NCI-H1092 (cell line): ENCODE measurements at places on chromosomes 3 and 15.
A peak's percentile ranks its signal among the peaks of the same experiment; 100 is the strongest.

GRCh38 chr15:56241374-56242105, 2.1 kb downstream of the RFX7 start:
- no peak for DNase-seq

DNA sequence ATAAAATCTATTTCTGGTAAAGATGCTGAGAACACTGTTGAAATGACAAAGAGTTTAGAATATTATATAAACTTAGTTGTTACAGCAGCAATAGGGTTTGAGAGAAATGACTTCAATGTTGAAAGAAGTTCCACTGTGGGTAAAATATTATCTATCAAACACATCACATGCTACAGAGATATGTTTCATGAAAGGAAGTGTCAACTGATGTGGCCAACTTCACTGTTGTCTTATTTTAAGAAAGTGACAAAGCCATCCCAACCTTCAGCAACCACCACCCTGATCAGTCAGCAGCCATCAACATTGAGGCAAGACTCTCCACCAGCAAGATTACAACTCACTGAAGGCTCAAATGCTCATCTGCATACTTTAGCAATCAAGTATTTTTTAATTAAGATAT, 20.2 kb downstream of the TMEM39A start:
- no peak for DNase-seq

DNA sequence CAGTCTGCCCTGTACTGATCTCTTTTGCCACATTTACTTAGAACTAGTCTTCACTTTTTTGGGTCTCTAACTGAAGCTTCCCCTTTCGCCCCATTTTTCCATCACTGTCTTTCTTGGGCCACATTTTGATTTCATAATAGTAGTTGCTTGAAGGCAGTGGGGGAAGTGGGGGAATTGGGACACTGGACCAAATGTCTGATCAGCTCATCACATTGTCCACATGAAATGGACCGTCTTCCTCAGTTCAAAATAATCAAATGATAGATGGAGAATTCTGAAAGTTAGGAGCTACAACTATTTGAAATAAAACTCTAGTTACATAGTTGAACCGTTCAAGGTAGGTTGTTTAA, 747 bp downstream of the PDCD6IP start:
- no peak for DNase-seq

GRCh38 chr15:54605556-54605955, 591.2 kb downstream of the RSL24D1 start:
- no peak for DNase-seq

DNA sequence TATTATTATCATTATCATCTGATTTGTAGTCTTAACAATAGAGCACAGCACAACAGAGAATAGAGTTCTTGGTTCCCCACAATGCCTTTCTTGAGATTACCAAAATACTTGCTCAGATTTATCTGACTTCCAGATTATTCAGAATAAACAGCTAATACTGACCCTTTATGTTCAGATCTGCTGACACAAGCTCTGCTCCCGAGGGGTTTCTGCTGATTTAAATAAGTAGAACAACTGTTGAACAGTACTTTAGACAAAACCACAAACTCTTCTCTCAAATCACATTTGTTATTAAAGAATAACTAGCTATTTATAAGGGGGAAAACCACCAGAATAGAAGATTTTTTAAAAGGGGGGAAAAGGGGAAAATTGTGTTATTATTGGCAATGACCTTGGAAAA, 380.2 kb upstream of the ATP11B start:
- DNase-seq = no peak

DNA sequence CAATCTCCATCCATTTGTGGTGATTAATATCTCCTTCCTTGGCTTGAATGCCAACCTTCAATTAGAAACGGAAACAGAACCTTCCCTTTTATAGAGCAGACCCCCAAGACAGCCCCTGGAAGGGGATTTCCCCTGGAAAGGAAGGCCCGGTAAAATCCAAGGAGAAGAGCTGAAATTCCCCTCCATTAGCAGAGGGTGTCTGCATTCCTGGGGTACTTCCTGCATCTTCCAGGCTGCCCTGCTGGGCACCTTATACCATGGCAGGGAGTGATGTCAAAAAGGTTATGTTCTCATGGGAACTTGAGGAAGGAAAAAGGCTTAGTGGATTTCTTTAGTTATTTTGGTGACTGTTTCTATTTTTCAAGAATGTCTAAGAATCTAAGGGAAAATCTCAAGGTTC, 116.7 kb upstream of the NEO1 start:
- no peak for DNase-seq

GRCh38 chr3:55518451-55518850, 31.3 kb upstream of the WNT5A start:
- no peak for DNase-seq

GRCh38 chr15:43483297-43484128, 9.4 kb downstream of the TP53BP1 start:
- no peak for DNase-seq

DNA sequence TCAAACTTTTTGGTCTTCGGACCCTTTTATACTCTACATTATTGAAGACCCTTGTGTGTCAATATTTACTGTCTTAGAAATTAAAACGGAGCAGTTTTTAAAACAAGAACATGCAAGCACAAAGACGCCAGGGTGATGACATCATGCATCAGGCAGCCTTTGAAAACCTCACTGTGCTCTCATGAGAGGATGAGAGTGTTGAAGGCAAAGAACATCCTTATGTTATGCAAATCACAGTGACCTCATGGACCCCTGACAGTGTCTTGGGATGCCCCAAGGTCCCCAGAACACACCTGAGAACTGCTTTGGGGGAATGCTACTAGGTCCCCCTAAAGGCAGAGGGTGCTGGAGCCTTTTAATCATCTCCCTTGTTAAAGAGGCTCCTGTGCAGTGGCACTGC, 51.6 kb downstream of the CHDH start:
- no peak for DNase-seq

GRCh38 chr3:129929383-129929782, 35.9 kb upstream of the TMCC1 start:
- no peak for DNase-seq

- DNase-seq = no peak
Measured at GRCh38 chr15:59222906-59223550, 16.4 kb downstream of the LDHAL6B start.

DNA sequence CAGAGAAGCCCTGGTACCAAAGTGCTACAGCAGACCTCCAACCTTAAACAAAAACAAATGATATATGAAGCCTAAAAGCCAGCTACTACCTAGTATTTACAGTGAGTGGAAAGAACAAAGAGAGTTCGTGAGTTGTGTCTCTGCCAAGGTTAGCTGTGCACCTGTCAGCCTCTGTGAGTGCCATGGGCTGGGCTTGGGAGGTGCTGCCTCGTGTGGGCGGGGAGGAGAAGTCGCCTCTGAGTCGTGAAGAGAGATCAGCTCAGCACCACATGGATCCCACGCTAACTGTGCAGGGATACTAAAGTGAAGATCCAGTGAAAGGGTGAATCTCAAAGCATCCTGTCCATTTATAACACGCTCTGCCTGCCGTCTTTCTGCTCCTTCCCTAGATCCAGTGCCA, 101.9 kb downstream of the CHDH start:
- DNase-seq = peak; percentile 70

DNA sequence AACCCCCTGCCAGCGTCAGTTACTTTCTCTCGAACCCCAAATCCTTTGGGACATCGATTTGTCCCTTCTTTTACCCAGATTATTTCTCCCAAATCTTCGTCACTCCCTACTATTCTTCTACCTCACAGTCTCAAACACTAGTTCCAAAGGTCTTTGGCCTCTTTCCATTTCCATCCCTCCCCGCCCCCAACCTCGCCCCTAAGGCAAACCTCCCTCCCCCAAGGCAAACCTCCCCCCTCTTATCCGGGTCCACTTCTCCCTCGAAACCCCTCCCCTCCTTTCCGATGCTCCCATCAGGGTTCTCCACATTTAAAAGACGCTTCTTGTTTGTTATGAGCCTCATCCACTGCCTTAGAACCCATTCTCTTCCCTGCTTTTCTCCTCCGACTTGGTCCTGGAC, 583 bp downstream of the EAF1 start:
- DNase-seq = no peak

- no peak for DNase-seq
Measured at GRCh38 chr15:89814112-89814742, 425 bp downstream of the ANPEP start.

DNA sequence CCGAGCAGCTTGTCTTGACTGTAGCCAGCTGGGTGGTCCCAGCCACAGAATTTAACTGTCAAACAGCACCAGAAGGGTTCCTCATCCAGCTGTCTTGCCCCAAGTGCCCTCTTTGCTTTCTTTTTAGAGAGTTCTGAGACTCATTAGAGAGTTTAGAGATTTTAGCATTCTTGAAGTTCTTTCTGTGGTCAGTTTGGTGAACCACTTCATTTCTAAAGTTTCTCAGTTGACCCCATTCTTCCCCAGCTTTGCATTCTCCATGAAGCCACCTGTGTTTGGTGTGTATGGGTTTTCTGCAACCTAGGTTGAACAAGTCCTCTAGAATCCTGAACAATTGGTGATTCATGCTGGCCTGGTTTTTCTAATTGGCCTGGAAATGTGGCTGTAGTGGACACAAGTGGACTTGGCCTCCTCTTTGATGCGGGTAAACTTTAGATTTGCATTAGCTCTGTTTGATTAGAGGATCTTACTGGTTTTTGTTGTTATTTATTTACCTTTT, 33.7 kb downstream of the FLNB start:
- no peak for DNase-seq

DNA sequence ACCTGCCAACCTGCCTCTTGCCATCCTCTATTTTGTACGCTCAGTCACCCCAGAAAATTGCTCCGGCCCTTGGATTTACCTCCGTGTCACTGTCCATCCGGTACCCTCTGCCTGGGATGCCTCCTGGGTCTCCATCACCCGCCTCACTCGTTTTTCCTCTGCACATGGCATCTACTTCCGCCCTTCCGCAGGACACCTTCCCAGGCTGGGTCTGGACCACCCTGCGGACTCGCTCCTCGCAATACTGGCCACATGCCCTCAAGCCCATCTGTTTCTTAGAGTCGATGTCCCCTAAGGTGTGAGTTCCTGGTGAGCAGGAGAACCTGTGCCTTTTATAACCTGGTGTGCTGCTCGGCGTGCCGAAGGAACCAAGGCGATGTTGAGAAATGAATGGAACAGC, 58.5 kb downstream of the APBA2 start:
- no peak for DNase-seq

DNA sequence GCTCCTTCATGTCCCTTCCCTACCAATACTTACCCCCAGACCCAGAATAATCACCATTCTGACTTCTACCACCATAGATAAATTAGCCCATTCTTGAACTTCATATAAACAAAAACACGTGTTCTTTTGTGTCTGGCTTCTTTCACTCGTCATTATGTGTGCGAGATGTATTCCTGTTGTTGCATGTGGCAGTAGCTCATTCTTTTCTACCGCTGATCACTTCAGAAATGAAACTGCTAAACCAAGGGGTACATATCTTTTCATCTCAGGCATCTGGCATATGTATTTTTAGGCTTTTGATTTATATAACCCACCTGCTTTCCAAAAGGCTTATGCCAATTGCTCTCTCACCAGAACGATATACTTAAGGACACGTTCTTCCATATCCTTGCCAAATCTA, 13.8 kb upstream of the SCG3 start:
- no peak for DNase-seq

- no peak for DNase-seq
Measured at GRCh38 chr3:127299276-127299675, 11.4 kb upstream of the PRR20G start.

- DNase-seq = no peak
Measured at GRCh38 chr3:54596087-54596486, 331.8 kb downstream of the LRTM1 start.

DNA sequence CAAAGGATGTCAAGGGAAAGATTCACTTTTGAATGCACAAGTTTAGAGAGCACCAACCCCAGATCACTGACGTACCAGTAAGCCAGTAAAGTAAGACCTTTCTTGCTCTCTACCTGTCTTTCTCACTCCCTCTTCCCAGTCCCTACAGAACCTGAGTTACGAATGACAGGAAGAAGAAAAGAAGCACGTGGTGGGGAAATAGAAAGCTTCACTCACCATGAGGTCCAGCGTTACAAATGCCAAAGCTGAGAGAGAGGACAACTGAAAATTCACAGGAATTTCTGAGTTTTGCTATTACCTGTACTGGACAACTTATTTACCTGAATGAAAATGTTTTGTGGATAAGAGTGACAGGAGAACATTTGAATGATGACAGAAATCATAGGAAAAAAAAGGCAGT, 133.2 kb upstream of the GBE1 start:
- DNase-seq = no peak

DNA sequence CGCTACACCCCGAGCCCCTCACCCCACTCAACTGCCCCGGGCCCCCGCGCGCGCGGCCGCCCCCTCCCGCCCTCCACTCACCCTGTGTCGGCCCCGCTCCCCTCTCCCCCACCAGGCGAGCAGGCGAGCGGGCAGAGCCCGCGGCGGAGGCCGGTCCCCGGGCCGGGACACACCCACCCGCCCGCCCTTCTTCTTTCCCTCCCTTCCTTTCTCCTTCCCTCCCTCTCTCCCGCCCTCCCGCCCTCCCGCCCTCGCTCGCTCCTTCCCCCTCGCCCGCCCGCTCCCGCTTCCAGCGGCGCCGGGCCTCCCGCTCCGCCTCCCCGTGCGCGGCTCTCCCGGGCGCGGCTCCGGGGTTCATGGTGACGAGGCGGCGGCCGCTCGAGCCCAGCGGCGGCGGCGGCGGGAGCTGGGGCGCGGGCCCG, at the start of gene CTDSPL:
Gene CTDSPL (plus strand): TSS at position 261 of the 422 bp plus-strand sequence. CDS start 320 bp downstream, outside the sequence.
- no peak for DNase-seq

- DNase-seq = peak; percentile 71
Measured at GRCh38 chr3:129490273-129490675, 38.2 kb upstream of the RHO start.

GRCh38 chr3:139108253-139108969, 63.7 kb upstream of the PRR23C start:
- no peak for DNase-seq

GRCh38 chr15:73017987-73018386, 34.3 kb upstream of the NEO1 start:
- no peak for DNase-seq

DNA sequence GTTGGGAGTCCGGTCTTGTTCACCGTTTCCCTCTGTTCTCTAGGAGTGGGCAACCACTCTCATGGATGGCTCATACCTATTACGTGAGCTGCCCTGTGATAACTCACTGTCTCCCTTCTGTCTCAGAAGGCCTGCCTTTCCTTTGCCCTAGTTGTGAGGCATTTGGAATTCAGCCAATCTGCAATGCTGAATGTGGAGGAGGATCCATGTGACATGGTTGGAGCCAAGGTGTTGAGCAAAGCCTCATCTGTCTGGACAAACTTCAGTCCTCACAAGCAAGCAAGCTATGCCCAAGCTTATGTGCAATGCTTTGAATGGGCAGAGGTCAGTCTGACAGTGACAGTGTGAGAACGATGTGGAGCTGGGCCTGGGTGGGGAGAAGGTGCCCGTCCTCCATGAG, 37.8 kb upstream of the ATP10A start:
- DNase-seq = no peak

- DNase-seq = no peak
Measured at GRCh38 chr15:49191892-49192291, 21.8 kb downstream of the GALK2 start.

DNA sequence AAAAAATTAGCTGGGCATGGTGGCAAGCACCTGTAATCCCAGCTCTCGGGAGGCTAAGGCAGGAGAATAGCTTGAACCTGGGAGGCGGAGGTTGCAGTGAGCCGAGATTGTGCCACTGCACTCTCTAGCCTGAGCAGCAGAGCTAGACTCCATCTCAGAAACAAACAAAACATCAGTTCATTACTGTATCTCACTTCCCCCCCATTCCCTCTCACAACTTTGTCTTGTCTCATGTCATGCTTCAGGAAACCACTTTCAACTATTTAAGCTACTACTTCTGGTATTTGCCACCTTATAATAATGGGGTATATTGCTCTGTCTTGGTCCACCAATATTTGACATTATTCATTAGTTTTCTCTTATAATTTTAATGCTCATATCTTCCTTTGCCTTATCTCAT, 26.2 kb downstream of the PIK3CA start:
- DNase-seq = no peak

GRCh38 chr3:8550611-8551010, 49.0 kb downstream of the LMCD1 start:
- no peak for DNase-seq
